Fibroblast of villous mesenchyme (primary cell): ENCODE measurements at places on chromosomes 1 and 21. TPM values are rescaled to one million over a fixed set of nuclear protein-coding genes. Genes with fewer than 3 reads are reported as not detected.

- peak; percentile 20 for DNase-seq
Measured at GRCh38 chr21:34613679-34614627, 960 bp downstream of the RCAN1 start.

GRCh38 chr1:58783090-58783992 lies 506 bp downstream of the JUN start:
- peak; percentile 61 for DNase-seq

- DNase-seq, result no peak
Measured at GRCh38 chr1:215423288-215423687, 143.8 kb upstream of the KCTD3 start.

- no peak for DNase-seq
Measured at GRCh38 chr1:32863881-32864245, 6.8 kb downstream of the FNDC5 start.

Gene GPX7
- total RNA-seq, result 52.8 and 64.8 TPM in 2 replicates

- DNase-seq, result no peak
Measured at GRCh38 chr1:100178091-100178490, at the start of gene LRRC39. Gene LRRC39 (minus strand): TSS chr1:100178256. CDS start chr1:100168516, 9,740 bp downstream.

Gene SPRR5
- not detected in 2 replicates for total RNA-seq

- DNase-seq, result no peak
Measured at GRCh38 chr1:107009281-107009680, 47.2 kb upstream of the PRMT6 start.

GRCh38 chr1:47003896-47004403 lies 19.5 kb upstream of the CYP4X1 start:
- DNase-seq, result no peak

DNA sequence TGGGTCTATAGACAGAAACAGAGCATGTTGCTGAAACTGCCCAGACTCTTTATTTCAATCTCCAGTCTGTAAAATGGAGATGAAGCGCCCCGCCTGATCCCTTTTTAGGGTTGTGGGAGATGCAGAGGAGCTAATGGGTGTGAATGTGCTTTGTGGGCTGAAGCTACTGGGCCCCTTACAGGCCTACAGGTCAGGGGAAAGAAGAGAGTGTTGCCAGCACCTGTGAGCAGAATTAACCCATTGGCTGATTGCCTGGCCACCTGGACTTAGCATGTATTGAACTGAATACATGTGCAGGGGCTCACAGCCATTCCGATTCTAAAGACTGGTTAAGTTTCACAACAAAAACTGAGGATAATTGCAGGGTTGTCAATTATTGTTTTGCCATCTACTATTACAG lies 13.9 kb upstream of the ATF3 start:
- DNase-seq, result no peak

Gene CNKSR1
- total RNA-seq, result 0.32 TPM in 1 of 2 replicates, not detected in the other

Gene HTR6
- total RNA-seq, result not detected in 2 replicates

- no peak for DNase-seq
Measured at GRCh38 chr1:173084292-173084691, 33.6 kb upstream of the TNFSF18 start.

- DNase-seq, result no peak
Measured at GRCh38 chr1:115726570-115726969, 41.9 kb downstream of the CASQ2 start.

Gene DMRTA2
- total RNA-seq, result 0.32 and 1.3 TPM in 2 replicates

DNA sequence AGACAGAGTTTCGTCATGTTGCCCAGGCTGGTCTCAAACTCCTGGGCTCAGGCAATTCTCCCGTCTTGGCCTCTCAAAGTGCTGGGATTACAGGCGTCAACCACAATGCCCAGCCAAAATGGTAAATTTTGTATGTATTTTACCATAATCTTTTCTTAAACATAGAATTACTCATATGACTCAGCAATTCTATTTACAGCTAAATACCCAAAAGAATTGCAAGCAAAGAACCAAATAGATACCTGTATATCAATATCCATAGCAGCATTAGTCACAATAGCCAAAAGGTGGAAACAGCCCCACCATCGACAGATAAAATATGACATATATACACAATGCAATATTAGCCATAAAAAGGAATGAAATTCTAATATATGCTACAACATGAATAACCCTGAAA lies 36.5 kb downstream of the TESK2 start:
- DNase-seq, result no peak
